CD8-positive, alpha-beta T cell (primary cell): ENCODE measurements at places on chromosomes 1 and 21.

DNA sequence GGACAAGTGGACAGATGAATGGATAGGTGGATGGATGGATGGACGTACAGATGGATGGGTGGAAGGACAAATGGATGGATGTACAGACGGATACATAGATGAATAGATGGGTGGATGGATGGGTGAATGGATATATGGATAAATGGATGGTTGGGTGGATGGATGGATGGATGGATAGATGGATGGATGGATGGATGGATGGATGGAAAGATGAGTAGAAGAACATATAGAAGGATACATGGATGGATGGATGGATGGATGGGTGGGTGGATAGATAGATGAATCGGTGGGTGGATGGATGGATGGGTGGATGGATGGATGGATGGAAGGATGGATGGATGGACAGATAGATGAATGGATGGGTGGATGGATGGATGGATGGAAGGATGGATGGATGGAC, 274.3 kb downstream of the KAZN start:
- DNase-seq, result no peak

DNA sequence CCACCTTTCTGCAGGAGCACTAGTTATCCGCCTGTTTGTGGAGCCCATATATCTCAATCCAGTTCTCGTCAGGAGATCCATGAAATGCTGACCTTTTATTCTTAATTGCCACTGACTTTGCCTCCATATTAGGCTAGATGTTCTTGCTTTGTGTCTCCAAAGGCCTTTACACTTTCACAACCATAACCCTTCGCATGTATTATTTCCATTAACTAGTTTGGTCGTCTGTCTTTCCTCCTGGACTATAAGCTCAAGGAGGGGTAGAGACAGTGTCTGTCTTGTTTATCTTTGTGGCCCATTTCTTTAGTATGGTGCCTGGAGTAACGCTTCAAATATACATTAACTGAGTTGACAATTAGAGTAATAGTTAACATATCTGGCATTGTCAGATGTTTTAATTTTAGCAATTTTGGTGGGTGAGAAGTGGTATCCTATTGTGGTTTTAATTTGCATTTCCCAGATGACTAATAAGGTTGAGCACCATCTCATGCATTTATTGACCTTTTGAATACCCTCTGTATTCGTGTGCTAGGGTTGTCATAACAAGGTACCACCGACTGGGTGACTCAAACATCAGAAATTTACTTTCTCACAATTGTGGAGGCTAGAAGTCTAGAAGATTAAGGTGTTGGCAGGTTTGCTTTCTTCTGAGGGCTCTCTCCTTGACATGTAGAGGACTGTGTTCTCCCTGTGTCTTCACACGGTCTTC, 21.7 kb upstream of the IL12RB2 start:
- peak; percentile 40 for DNase-seq

- no peak for DNase-seq
Measured at GRCh38 chr1:50604580-50604979, 181.3 kb upstream of the DMRTA2 start.

GRCh38 chr1:188423073-188423472, 1594.3 kb downstream of the PLA2G4A start:
- DNase-seq, result no peak
